Astrocyte (in vitro differentiated cells and primary cell): ENCODE measurements at places on chromosomes 3 and 15.

GRCh38 chr15:68114356-68114755 is 60.2 kb downstream of the PIAS1 start:
- DNase-seq = peak; percentile 42
- no peaks in the 10 kb centered on the region for H3K4me1 ChIP-seq
- no peaks in the 10 kb centered on the region for H3K36me3 ChIP-seq
- no peaks in the 10 kb centered on the region for H3K27me3 ChIP-seq
- H3K27ac ChIP-seq = no peak overlapping the region

DNA sequence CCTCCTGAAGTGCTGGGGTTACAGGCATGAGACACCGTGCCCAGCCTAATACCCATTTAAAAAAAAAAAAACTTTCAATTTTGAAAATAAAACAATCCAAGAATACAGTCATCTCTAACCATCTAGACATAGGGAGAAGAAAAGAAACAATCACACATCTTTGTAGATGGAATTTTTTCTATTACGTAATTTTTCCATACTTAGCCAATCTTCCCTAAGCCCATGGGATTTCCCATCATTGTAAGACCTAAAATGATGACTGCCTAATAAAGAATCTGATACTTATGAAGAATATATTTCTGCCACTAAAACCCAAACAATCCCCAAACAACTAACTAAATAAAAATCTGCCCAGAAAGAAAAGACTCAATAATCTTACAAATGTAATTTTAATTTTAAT is 88.7 kb downstream of the CBLB start:
- DNase-seq = no peak
- no peak overlapping the region for H3K4me3 ChIP-seq
- H3K4me1 ChIP-seq = no peaks in the 10 kb centered on the region
- H3K27me3 ChIP-seq = no peaks in the 10 kb centered on the region

- DNase-seq = peak; percentile 98
- peaks cover 3% of the 10 kb centered on the region for H3K27me3 ChIP-seq
- H3K4me3 ChIP-seq = no peak overlapping the region
- H3K27ac ChIP-seq = peak overlapping the region; percentile 80
- peaks cover 5% of the 10 kb centered on the region for H3K4me1 ChIP-seq
Measured at GRCh38 chr3:25820366-25820765, 30.5 kb downstream of the OXSM start.

DNA sequence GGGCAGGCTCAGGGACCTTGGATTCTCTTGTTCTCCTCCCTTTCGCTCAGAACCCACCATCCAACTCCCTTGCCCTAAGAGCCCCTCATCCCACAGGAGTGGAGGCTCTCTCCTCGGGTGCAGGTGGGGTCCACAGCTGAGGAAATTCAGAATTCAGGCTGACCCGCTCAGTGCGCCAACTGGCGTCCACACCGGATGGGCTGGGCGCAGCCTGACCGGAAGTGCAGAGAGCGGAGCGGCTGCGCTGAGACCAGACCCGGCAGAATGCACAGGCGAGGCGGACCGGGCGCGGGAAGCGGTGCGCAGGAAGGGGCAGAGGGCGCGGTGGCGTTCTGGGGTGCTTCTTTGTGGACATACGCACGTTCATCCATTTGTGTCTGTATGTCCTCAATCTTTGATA is 210.4 kb upstream of the NDN start:
- H3K36me3 ChIP-seq = no peaks in the 10 kb centered on the region
- H3K4me3 ChIP-seq = peak overlapping the region; percentile 42
- H3K27me3 ChIP-seq = no peaks in the 10 kb centered on the region

GRCh38 chr3:177681156-177681555 is 483.9 kb upstream of the TBL1XR1 start:
- no peak for DNase-seq
- no peaks in the 10 kb centered on the region for H3K36me3 ChIP-seq
- H3K27me3 ChIP-seq = no peaks in the 10 kb centered on the region
- no peak overlapping the region for H3K27ac ChIP-seq
- peaks cover 16% of the 10 kb centered on the region for H3K4me1 ChIP-seq

- no peak overlapping the region for H3K27ac ChIP-seq
- peaks cover 3% of the 10 kb centered on the region for H3K4me1 ChIP-seq
- no peaks in the 10 kb centered on the region for H3K27me3 ChIP-seq
- H3K36me3 ChIP-seq = no peaks in the 10 kb centered on the region
Measured at GRCh38 chr3:13518516-13518953, 30.4 kb upstream of the FBLN2 start.

- H3K4me3 ChIP-seq = no peak overlapping the region
- peaks cover 9% of the 10 kb centered on the region for H3K4me1 ChIP-seq
- peaks cover 2% of the 10 kb centered on the region for H3K36me3 ChIP-seq
- no peaks in the 10 kb centered on the region for H3K27me3 ChIP-seq
- H3K27ac ChIP-seq = no peak overlapping the region
- DNase-seq = no peak
Measured at GRCh38 chr15:42508263-42508690, 12.8 kb downstream of the SNAP23 start.

GRCh38 chr3:170233530-170233929 is 11.3 kb downstream of the PRKCI start:
- no peaks in the 10 kb centered on the region for H3K4me1 ChIP-seq
- no peak overlapping the region for H3K27ac ChIP-seq
- no peak overlapping the region for H3K4me3 ChIP-seq
- no peaks in the 10 kb centered on the region for H3K36me3 ChIP-seq
- H3K27me3 ChIP-seq = no peaks in the 10 kb centered on the region

DNA sequence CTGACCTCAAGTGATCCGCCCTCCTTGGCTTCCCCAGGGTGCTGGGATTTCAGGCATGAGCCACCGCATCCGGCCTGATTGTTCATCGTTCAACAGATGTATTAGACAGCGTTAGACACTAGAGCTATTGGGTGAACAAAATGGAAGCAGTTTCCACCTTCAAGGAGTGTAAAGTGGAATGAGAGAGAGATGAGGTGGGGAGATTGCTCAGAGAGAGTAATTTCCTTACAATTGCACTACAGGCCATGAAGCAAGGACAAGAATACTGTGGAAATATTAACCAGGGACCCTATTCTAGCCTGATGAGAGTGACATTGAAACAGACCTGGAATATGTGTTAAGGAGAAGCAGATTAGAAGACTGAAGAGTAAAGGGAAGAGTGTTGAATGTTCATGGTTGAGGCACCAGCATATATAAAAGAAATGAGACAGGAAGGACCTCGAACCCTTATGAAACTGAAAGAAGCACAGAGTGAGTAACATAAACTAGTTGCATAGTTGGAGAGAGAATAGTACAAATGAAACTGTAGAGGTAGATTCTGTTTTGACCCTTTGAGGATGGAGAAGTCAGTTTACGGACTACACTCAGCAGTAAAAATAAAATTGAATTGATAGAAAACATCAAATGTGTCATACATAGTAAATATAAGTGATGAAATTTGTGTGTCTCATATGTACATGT is 7.2 kb downstream of the RTF1 start:
- H3K27ac ChIP-seq = no peak overlapping the region
- no peak for DNase-seq
- H3K4me3 ChIP-seq = no peak overlapping the region
- no peaks in the 10 kb centered on the region for H3K36me3 ChIP-seq
- H3K4me1 ChIP-seq = no peaks in the 10 kb centered on the region
- no peaks in the 10 kb centered on the region for H3K27me3 ChIP-seq

- peak; percentile 67 for DNase-seq
- H3K27me3 ChIP-seq = no peaks in the 10 kb centered on the region
- H3K27ac ChIP-seq = peak overlapping the region; percentile 20
- no peak overlapping the region for H3K4me3 ChIP-seq
- peaks cover 53% of the 10 kb centered on the region for H3K4me1 ChIP-seq
- no peaks in the 10 kb centered on the region for H3K36me3 ChIP-seq
Measured at GRCh38 chr15:85477730-85478129, 97.3 kb downstream of the AKAP13 start.

- peaks cover 28% of the 10 kb centered on the region for H3K4me1 ChIP-seq
- no peaks in the 10 kb centered on the region for H3K27me3 ChIP-seq
- peaks cover 7% of the 10 kb centered on the region for H3K36me3 ChIP-seq
- H3K4me3 ChIP-seq = no peak overlapping the region
- H3K27ac ChIP-seq = no peak overlapping the region
Measured at GRCh38 chr3:46928282-46928681, 48.3 kb downstream of the CCDC12 start.

DNA sequence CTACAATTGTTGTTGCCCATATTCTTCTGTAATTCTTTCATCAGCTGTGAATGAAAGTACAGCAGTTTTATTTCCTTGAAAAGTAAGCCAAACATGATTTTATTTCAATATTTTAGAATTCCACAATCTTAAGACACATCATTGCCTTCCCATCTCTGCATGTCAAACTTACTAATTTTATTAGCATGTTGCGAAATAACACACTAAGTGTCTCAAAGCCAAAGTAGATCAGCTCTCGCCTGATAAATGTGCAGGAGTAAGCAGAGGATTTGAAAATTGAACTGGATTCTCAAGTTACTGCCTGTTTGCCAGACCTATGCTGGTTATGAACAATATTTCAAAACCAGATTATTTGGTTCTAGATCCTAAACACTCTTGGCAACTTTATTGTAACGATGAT is 25.7 kb downstream of the TGFBR2 start:
- peaks cover 15% of the 10 kb centered on the region for H3K4me1 ChIP-seq
- H3K27ac ChIP-seq = no peak overlapping the region
- H3K4me3 ChIP-seq = no peak overlapping the region
- peaks cover 29% of the 10 kb centered on the region for H3K36me3 ChIP-seq
- no peaks in the 10 kb centered on the region for H3K27me3 ChIP-seq
- no peak for DNase-seq

DNA sequence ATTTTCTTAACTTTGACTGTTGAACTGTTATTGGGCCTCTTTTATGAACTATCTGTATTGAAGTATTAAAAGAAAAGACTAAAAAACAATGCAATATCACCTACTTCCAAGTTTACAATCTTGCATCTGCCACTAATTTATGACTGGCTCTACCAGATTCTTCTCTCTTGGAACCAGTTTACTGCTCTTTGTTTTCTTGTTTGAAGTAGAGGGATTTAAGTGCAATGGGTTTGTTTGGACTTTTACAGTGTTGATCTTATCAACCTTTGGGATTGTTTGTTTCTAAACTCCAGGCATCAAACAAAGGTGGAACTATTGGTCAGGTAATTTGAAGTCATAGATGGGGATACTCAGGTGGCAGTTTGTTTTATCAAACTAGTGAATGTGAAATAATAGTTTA is 43.0 kb upstream of the MEIS2 start:
- H3K27me3 ChIP-seq = no peaks in the 10 kb centered on the region
- H3K36me3 ChIP-seq = no peaks in the 10 kb centered on the region
- H3K4me1 ChIP-seq = no peaks in the 10 kb centered on the region
- no peak overlapping the region for H3K4me3 ChIP-seq
- H3K27ac ChIP-seq = no peak overlapping the region

- H3K27ac ChIP-seq = no peak overlapping the region
- no peaks in the 10 kb centered on the region for H3K36me3 ChIP-seq
- H3K27me3 ChIP-seq = no peaks in the 10 kb centered on the region
- DNase-seq = peak; percentile 51
- peaks cover under 1% of the 10 kb centered on the region for H3K4me1 ChIP-seq
Measured at GRCh38 chr15:84955089-84955848, 26.4 kb upstream of the PDE8A start.

DNA sequence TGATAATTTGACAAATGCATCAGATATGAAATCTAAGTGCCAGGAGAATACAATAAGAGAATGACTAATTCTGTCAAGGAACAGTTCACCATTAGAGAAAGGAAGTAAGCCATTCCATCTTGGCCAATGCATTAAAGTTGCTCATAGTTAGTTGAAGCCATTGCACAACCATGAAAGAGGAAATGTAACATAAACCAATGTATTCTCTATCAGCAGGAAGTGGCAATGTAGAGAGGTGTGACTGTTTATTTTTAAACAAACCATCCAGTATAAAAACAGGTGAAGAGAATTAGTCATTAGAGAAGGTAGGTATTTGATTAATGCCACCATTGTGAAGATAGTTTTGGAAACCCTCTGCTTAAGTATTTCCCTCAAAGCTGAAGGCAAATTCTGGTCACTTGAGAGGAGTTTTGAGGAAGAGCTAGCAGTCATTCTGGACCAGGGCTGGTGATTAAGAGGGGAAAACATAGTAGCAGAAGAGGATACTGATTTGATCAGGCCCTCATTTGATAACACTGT is 10.7 kb upstream of the ANXA2 start:
- H3K4me3 ChIP-seq = no peak overlapping the region
- peak overlapping the region; percentile 64 for H3K27ac ChIP-seq
- H3K27me3 ChIP-seq = no peaks in the 10 kb centered on the region
- H3K4me1 ChIP-seq = peaks cover 29% of the 10 kb centered on the region
- H3K36me3 ChIP-seq = no peaks in the 10 kb centered on the region

- H3K27ac ChIP-seq = peak overlapping the region; percentile 99
- DNase-seq = peak; percentile 97
- peaks cover 32% of the 10 kb centered on the region for H3K4me1 ChIP-seq
- no peaks in the 10 kb centered on the region for H3K36me3 ChIP-seq
- no peaks in the 10 kb centered on the region for H3K27me3 ChIP-seq
- H3K4me3 ChIP-seq = no peak overlapping the region
Measured at GRCh38 chr15:71294251-71294910, 179.1 kb downstream of the THSD4 start.

- H3K27me3 ChIP-seq = no peaks in the 10 kb centered on the region
- no peak for DNase-seq
- no peak overlapping the region for H3K27ac ChIP-seq
Measured at GRCh38 chr15:98840053-98840452, 167.5 kb downstream of the PGPEP1L start.

GRCh38 chr3:106263011-106263410 is 394.2 kb upstream of the CBLB start:
- DNase-seq = no peak
- H3K27me3 ChIP-seq = no peaks in the 10 kb centered on the region
- H3K4me3 ChIP-seq = no peak overlapping the region
- H3K27ac ChIP-seq = no peak overlapping the region

GRCh38 chr3:43345877-43346276 is 59.5 kb downstream of the SNRK start:
- H3K4me3 ChIP-seq = no peak overlapping the region
- H3K36me3 ChIP-seq = peaks cover 12% of the 10 kb centered on the region
- no peak overlapping the region for H3K27ac ChIP-seq

- H3K4me3 ChIP-seq = no peak overlapping the region
- no peak overlapping the region for H3K27ac ChIP-seq
- H3K4me1 ChIP-seq = peaks cover 4% of the 10 kb centered on the region
- no peak for DNase-seq
Measured at GRCh38 chr3:143596957-143597642, 251.2 kb downstream of the SLC9A9 start.

GRCh38 chr3:5071061-5071460 is 51.0 kb upstream of the ARL8B start:
- DNase-seq = peak; percentile 82
- H3K27me3 ChIP-seq = no peaks in the 10 kb centered on the region
- no peak overlapping the region for H3K27ac ChIP-seq
- no peaks in the 10 kb centered on the region for H3K36me3 ChIP-seq
- no peak overlapping the region for H3K4me3 ChIP-seq

DNA sequence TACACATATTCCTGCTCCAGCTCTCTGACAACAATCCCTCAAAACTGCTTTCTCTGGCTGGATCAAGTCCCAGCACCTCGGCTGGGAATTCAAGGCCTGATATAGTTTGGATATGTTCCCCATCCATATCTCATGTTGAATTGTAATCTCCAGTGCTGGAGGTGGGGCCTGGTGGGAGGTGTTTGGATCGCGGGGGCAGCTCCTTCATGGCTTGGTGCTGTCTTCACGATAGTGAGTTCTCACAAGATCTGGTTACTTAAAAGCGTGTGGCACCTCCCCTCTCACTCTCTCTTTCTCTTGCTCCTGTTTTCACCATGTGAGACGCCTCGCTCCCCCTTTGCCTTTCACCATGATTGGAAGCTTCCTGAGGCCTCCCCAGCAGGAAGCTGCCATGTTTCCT is 47.4 kb upstream of the SYN2 start:
- H3K36me3 ChIP-seq = no peaks in the 10 kb centered on the region
- no peak overlapping the region for H3K4me3 ChIP-seq
- DNase-seq = no peak
- no peaks in the 10 kb centered on the region for H3K4me1 ChIP-seq
- no peak overlapping the region for H3K27ac ChIP-seq

GRCh38 chr3:34947834-34948233 is 691.5 kb upstream of the ARPP21 start:
- no peak overlapping the region for H3K4me3 ChIP-seq
- H3K27me3 ChIP-seq = no peaks in the 10 kb centered on the region
- H3K4me1 ChIP-seq = peaks cover 19% of the 10 kb centered on the region
- no peaks in the 10 kb centered on the region for H3K36me3 ChIP-seq
- peak; percentile 92 for DNase-seq
